ENCODE measurements at places on chromosomes 12 and 14. TPM values are rescaled to one million over a fixed set of nuclear protein-coding genes. Genes with fewer than 3 reads are reported as not detected.

Gene FOXN3
- 103 TPM for total RNA-seq

GRCh38 chr12:116916714-116917114 is 6.0 kb downstream of the FBXW8 start:
- peak; percentile 76 for DNase-seq

Gene AMHR2
- 0.46 TPM for total RNA-seq

DNA sequence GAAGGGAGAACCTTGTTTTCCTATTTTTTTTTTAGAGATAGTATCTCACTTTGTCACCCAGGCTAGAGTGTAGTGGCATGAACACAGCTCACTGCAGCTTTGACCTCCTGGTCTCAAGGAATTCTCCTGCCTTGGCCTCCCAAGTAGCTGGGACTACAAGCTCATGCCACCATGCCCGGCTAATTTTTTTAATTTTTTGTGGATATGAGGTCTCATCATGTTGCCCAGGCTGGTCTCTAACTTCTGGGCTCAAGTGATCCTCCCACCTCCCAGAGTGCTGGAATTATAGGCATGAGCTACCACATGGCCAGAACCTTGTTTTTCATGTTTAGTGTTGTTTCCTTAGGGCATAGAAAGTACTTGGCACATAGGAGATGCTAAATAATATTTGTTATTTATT is 13.5 kb downstream of the MANSC1 start:
- DNase-seq: no peak

Gene KIF5A
- 0.14 TPM for total RNA-seq

Gene CLEC14A
- total RNA-seq: 87.6 TPM

Gene PLEK2
- total RNA-seq: 2.5 TPM

Gene FGF6
- not detected for total RNA-seq

DNA sequence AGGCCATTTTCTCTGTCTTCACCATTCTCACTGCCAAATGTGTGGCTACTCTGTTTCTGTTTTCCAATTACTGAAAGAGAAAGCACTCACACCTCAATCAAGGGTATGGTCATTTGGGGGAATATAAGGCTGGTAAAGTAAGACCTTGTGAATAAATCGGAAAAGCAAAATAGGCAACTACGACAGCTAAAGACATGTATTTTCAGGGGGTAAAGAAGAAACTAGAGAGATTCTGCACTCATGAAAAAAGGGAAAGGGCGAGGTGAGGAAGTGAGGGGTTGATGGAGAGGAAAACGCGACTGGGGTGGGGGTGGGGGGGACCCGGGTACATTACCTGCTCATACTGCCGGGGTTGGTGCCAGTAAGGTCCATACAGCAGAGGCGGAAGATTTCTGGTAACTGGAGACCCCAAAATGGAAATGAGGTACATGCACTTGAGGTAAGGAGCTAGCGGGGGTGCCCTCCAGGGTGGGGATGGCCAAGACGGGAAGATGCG is 19.3 kb downstream of the CHD8 start:
- no peak for DNase-seq

Gene CELA1
- total RNA-seq: not detected

Gene LUM
- 361 TPM for total RNA-seq

Gene COX8C
- total RNA-seq: not detected

DNA sequence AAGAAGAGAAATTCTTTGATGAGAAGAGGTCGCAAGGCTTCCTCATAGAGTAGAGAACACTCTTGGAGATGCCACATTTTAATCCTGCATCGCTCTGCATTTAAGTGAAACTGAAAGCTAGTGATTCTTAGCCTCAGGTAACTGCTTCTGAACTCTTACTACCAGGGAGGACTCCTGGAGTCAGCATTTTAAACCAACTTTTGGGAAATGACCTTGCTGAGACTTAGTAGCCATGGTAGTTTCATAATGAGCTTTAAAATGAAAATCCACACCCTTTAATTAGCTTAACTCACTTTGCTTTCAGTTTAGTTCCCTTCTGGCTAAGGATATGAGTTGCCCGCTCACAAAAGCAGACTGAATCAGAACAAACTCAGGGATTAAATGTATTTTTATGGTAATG is 80.3 kb downstream of the SYNE2 start:
- DNase-seq: no peak

Gene CLEC2B
- 24.6 TPM for total RNA-seq

DNA sequence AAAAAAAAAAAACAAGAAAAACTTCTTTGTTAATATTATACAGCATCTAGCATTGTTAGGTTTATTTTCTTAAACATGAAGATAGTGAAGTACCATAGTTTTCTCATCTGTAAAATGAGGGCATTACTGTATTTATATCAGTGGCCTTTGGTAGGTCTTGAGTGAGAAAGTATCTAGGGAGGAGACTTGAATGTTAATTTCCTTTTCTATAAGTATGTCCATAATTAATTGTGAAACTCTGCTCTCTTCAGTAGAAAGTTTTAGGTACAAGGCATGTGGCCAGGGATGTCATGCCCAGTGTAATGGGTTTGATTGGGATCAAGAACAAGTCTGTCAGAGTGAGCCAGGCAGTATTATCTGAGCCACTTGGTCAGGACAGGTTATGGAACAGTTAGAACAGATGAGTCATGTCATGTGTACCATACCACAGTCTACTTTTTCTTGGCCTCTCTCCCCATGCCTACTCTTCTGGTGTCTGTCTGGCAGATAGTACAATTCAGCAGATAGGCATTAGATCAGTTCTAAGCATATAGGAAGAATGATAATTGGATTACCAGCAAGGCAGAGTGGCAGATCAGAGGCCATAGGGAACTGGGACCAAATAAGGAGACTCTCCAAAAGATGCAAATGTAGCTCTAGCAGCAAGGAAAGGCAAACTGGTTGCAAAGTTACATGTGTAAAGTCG is 30.4 kb downstream of the FBXO34 start:
- no peak for DNase-seq

DNA sequence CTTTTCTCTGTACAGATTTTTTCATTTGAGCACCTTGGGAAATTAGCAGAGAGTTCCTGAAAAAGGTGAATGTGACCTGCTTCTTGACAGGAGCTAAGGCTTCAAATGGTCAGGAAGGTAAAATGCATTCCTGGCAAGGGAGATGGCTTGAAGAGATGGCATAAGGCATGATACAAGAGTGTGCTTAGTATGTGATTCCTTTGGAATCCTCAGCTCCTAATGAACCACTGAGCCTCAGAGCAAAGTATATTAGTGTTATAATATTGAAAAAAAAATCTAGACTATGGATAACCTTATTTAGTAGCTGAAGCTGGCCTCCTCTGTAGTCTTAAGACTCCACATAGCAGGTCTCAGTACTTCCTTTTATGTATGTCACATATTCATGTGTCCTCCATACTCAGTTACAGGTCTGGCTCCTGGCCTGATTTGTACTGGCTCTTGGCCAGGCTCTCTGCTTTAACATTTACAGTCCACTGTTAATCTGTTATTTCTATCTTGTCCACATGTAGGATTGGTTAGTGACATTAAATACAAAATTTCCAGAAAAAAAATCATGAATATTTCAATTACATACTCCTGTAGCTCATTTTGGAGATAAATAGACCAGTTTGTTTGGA is 17.9 kb downstream of the TOGARAM1 start:
- no peak for DNase-seq

Gene KCNC2
- not detected for total RNA-seq

Gene CLEC2A
- not detected for total RNA-seq

- DNase-seq: peak; percentile 63
Observed at GRCh38 chr12:89544681-89545184, 18.9 kb upstream of the POC1B start.

Gene SLC7A8
- total RNA-seq: 49.8 TPM

DNA sequence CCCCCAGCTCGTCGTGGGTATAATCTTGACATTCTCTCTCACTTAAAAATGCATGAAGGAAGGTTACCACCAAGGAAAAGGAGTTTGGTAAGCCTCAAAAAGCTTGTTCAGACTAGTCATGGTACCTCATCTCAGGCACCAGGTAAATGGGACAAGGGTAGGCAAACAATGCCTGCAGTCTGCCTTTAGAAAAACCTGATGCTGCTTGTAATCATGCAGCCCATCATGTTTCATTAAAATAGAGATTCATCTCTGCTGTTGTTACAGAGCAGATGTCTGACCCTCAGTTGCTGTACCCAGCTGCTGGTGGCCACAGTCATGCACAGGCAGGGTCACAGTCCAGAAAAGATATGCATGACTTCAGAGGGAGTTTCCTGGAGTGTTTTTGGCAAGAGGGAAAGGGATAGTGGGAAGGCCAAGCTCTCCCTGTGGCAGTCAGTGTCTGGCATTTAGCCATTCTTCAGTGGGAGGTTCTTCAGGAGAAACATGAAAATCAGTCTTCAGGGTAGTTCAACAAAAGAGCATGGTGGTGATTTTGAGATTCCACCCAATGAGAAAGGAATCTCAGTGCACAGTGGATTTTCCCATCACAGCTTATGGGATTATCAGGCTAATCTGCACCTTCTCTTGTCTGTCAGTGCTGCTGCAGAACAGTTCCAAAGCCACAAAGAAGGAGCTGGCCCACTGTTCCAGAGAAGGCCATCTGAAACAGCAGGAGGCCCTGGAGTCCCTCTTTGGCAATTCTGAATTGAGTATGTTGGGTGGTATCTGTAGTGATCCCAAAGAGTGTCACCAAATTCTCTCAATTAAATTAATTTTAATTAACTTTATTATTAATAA is 202.7 kb upstream of the FRMD6 start:
- DNase-seq: no peak

GRCh38 chr14:22986508-22987054 is 4.2 kb upstream of the AJUBA start:
- DNase-seq: peak; percentile 83

DNA sequence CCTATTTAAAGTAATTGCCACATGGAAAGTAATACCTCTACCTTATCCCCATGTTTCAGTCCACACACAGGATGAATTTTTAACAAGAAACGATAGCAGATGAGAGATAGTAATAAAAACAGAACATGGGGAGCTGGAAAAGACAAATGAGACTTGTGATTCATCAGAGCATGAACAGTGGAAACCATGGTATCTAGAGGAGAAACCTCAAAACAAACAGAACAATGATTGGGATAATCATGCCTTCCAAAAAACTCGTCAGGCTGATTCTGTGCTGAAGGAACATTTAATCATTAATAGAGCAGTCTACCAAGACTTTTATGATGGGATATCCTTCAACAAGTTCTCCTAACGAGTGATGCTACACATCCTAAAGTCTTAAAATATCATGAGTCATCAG is 1390.7 kb downstream of the FSCB start:
- DNase-seq: no peak

- DNase-seq: peak; percentile 69
Observed at GRCh38 chr12:1797991-1798640, 22.2 kb upstream of the LRTM2 start.

DNA sequence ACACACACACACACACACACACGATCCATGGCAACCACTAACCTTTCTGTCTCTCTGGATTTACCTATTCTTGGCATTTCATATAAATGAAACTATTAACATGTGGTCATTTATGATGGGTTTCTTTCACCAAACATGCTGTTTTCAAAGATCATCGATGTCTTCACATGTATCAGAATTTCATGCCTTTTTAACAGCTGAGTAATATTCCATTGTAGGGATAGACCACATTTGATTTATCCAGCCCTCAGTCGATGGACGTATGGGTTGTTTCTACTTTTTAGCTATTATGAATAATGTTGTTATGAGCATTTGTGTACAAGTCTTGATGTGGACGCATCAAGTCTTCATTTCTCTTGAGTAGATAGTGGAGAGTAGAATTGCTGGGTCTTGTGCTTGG is 56.5 kb downstream of the MVK start:
- no peak for DNase-seq

DNA sequence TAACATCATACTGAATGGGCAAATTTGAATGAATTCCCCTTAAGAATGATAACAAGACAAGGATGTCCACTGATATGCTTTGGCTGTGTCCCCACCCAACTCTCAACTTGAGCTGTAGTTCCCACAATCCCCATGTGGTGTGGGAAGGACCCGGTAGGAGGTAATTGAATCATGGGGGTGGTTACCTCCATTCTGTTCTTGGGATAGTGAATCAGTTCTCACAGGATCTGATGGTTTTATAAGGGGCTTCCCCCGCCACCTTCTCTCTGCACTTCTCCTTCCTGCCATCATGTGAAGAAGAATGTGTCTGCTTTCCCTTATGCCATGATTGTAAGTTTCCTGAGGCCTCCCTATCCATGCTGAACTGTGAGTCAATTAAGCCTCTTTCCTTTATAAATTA is 29.3 kb downstream of the MED6 start:
- DNase-seq: no peak

DNA sequence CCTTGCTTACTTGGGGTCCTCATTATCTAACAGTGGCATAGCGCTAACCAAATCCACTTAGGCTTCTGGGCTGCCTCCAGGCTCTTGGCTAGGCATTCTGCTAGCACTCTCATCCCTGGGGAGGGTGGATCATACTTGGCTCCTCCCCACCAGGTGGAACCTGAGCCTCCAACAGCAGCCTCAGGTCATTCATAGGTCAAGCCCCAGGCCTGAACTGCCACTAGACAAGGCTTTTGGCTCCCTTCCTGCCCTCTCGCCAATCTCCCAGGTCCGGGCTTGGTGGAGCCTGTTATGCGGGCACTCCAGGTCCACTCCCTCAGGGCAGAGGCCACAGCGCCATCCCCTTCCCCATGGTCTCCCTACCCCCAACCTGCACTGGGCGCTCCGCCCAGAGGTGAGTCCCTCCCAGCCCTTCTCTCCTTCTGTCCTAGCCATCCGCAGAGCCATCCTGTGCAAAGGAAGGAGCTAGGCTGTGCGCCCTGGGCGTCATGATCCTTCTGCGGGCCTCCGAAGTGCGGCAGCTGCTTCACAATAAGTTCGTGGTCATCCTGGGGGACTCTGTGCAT is 154.9 kb upstream of the AMIGO2 start:
- DNase-seq: no peak

GRCh38 chr12:13026286-13026685 is 17.9 kb upstream of the FAM234B start:
- DNase-seq: no peak

DNA sequence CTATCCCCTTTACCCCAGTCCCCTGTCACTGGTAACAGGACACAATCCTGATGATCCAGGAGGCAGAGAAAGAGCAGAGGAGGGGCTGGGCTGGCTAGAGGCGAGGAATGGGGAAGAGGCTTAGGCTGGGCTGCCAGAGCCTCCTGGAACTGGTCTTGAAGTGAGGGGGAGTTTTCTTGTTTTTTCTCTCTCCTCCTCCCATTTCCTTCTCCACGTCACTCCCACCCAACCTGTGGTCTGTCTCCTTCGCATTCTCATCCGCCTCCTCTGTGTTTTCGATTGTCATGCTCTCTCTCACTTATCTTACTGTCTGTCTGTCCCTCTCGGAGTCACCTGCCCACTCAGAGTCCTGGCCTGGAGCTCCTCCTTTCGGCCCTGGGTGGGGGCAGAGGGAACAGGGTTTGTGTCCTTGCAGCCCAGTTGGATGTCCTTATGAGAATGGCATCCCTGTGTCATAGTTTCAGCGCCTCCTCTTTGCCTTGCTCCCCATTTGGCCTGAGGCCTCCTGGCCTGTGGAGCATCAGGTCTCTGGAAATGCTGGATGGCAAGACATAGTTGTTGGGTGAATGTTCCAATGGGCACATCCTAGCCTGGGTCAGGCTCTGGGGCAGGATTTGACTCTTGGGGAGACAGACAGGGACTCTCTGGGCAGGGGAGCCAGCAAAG is 3.4 kb upstream of the KRT80 start:
- DNase-seq: no peak

- DNase-seq: no peak
Observed at GRCh38 chr14:60350366-60350720, 101.3 kb downstream of the PPM1A start.

- no peak for DNase-seq
Observed at GRCh38 chr14:76007852-76008251, 22.3 kb downstream of the IFT43 start.
